ENCODE measurements at places on chromosomes 2 and 18.

- no peak for DNase-seq
These were observed 83.9 kb upstream of the REV1 start for GRCh38 chr2:99573634-99574251.

- no peak for DNase-seq
These were observed 594.6 kb downstream of the ADCYAP1 start for GRCh38 chr18:1499265-1499664.

DNA sequence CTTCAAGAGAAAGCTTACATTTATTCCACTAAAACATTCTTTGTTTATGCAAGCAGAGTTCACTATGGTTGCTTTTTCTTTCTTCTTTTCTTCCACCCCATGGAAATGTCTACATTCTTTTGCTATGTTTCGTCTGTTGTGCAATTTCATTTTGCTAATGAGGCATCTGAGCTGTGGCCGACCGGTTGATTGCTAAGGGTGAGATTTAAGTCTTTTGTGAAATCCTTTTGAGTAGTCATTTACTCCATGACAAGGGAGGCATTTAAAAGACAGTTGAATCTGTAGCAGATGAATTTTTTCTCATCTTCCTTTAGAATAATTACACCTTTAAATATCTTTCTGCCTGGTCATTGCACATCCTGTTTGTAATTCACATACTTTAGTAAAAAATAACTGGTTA lies 324.1 kb upstream of the THUMPD2 start:
- DNase-seq, result no peak

- DNase-seq, result no peak
These were observed 103.4 kb upstream of the CDCA7 start for GRCh38 chr2:173251225-173251624.

- DNase-seq, result no peak
These were observed 76.2 kb downstream of the KIAA2012 start for GRCh38 chr2:202149155-202149762.

- DNase-seq, result no peak
These were observed 92.1 kb downstream of the SMAD7 start for GRCh38 chr18:48858676-48859075.

DNA sequence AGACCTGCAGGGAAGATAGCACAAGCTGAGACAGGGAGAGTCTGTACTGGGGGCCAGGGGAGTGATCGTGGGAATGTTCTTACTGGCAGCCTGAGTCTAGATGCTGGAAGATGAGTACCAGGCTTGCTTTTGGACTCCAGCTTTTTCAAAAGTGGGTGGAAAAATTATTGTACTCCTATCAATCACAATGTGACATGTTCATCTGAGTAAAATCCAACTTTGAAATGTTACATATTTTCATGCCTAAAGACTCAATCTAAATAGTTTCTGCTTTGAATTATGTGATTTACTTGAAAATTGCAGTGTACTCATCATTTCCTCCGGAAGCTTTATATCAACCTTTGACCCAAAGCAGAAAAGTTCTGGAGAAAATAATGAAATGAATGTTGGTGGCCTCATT lies 49.7 kb upstream of the ST3GAL5 start:
- DNase-seq, result no peak

DNA sequence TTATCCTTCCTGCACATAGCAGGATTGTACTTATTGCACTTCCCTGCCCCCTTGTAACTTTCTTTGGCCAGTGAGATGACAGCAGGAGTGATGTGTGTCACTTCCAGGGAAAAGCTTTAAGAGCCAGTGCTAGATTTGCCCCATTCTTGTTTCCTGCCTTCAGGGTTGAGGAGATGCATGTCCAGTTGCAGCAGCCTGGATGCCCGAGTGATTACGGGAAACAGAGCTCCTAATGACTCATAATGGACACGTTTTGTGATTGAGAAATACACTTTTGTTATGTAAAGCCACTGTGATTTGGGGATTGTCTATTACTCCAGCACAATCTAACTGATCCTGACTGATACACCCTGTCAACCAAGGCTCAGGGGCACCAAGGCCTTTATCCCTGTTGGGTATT lies 5.0 kb upstream of the TET3 start:
- DNase-seq, result no peak

- DNase-seq, result no peak
These were observed 1.4 kb downstream of the SP110 start for GRCh38 chr2:230218421-230218820.

- no peak for DNase-seq
These were observed 8.8 kb downstream of the COL4A4 start for GRCh38 chr2:227154986-227155774.

DNA sequence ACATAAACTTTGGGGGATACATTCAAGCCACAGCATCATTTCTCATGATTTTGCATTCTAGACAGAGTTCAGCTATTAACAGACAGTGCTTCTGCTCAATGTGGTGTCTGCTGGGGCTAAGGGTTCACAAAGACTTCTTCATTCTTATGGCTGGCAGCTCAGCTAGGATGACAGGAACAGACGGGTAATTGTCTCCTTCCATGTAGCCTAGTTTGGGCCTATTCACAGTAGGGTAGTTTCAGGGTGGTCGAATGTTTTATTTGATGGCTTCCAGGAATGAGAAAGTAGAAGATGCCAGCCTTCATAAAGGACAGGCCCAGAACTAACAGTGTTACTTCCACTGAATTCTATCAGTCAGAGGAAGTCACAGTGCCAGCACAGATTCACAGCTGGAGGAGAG lies 26.0 kb upstream of the BCL2L11 start:
- no peak for DNase-seq

DNA sequence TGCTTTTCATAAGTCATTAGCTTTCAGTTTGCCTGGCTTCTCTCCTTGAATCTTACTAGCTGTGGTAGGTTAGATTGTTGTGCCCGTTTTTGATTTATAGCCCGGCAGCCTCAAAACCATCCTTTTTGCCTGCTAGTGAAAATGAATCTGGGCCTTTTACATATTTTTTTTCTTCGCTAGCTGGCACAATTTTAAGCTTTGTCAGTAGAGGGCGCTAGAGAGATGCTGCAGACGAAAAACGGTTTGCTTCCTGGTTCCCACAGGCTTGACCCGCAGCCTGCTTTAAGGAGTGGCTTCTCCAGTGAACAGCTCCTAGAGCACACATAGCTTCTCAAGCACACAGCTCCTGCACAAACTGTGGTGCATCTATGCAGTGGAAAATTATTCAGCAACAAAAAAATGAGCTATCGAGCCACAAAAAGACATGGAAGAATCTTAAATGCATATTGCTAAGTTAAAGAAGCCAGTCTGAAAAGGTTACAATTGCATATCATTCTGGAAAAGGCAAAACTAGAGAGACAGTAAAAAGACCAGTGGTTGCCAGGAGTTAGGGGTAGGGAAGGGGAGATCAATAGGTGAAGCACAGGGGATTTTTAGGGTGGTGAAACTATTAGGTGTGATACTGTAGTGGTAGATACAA lies 47.9 kb downstream of the E2F6 start:
- no peak for DNase-seq

GRCh38 chr2:66525606-66526005 lies 90.7 kb downstream of the MEIS1 start:
- no peak for DNase-seq

GRCh38 chr18:27372386-27372785 lies 187.3 kb upstream of the CHST9 start:
- no peak for DNase-seq

GRCh38 chr18:55455938-55456337 lies 132.1 kb downstream of the TCF4 start:
- no peak for DNase-seq

DNA sequence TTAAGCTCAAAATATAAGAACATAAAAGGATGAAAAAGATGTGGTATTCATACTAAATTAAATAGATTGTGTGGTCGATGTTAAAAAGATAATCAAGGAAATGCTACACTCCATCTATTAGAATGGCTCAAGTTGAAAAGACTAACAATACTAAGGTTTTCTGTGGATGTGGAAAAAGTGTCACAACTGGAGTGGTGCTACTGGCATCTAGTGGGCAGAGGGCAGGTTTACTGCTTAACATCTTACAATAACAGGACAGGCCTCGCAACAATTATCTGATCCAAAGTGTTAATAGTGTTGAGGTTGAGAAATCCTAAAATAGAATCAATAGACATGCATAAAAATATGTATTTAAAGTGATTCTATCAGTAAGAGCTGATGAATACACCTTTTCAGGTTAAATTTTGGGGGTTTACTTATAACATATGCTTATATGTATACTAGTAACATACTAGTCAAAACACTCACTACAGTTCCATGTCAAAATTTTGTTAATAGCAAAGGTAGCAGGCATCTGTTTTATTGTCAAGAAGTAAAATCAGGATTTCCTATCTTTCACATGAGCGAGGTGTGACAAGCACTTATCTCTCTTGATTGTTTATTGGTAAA lies 91.5 kb upstream of the TMEFF2 start:
- DNase-seq, result no peak

DNA sequence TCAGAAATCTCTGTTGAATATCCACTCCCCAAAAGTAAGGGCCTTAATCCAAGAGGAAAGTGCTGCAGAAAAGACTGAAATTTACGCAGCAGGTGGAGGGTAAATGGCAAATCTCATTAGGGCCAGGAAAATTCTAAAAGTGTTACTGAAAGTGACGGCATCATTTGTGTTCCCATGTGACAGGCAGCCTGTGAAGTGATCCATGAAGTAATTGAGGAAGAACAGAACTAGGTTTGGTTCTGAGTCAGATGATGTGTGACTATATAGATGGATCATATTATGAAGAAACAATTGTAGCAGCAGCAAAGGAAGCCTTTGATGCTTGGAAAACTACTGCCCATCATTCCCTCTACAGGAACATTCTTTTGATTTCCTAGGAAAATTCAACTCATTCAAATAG lies 401.2 kb downstream of the TGIF1 start:
- no peak for DNase-seq

DNA sequence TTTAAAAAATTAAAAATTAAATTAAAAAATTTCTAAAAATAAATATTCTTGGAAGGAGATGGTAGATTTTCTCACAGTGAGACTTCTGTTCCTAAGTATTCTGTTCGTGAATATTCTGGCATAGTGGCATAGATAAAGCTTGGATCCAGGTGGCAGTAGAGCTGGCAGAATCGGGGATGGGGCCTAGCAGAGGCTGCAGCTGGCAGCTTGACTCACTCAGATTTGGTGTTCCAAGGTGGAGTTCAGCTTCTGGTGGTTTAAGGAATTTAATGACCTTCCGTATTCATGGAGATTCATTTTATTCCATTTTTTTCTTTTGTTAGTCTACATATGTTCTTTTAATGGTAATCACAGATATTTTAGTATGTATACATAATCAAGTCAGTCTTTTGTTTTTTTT lies 19.9 kb downstream of the ARMC9 start:
- DNase-seq, result no peak

- DNase-seq, result peak; percentile 31
These were observed 150.0 kb upstream of the ALKAL2 start for GRCh38 chr2:437756-438393.

- no peak for DNase-seq
These were observed 23.9 kb upstream of the GNAL start for GRCh38 chr18:11665146-11665545.

- DNase-seq, result no peak
These were observed 15.2 kb downstream of the SRBD1 start for GRCh38 chr2:45595721-45596435.

DNA sequence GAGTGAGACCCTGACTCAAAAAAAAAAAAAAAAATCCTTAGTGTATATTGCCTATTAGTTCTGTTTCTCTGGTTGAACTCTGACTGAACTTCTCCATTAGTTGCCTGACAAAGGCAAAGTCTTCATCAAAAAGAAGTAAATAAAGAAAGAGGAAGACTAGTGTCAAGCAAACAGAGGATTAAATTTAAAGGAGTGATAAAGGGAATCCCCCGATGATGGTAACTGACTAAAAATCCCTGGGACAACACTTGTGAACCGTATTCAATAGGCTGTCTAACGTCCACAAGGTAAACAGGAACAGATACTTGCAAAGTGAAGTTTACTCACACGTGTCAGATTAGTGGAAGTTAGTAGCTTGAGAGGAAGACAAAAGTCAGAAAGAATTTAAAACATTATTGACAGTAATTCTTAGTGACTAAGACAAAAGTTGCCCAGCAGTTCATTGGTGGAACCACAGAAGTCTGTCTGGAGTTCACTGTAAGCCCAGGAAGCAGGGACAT lies 26.2 kb upstream of the SPOPL start:
- no peak for DNase-seq

- no peak for DNase-seq
These were observed 3.2 kb downstream of the NOTO start for GRCh38 chr2:73205611-73206010.

DNA sequence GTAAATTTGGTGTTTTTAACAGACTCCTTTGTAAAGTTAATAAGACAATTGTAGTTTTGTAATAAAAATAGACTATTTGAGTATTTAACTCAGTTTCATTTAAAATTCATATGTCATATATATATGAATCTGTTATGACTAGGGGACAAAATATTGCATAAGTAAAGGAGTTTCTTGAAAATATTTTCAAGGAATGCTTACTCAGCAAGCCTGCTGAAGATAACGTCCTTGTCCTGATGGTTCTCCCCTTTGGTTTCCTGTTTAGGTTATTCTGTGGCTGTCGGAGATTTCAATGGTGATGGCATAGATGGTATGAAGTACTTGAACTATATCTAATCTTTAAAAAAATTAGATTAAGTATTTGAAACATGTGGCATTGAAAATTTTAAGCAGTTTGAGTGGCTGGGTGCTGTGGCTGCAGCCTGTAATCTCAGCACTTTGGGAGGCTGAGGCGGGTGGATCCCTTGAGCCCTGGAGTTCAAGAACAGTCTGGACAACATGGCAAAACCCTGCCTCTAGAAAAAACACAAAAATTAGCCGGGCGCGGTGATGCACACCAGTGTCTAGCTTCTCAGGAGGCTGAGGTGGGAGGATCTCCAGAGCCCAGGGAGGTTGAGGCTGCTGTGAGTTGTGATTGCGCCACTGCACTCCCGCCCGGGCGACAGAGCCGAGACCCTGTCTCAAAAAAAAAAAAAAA lies 47.1 kb downstream of the ITGAV start:
- DNase-seq, result no peak

- no peak for DNase-seq
These were observed 73.8 kb upstream of the HAAO start for GRCh38 chr2:42865884-42866881.

DNA sequence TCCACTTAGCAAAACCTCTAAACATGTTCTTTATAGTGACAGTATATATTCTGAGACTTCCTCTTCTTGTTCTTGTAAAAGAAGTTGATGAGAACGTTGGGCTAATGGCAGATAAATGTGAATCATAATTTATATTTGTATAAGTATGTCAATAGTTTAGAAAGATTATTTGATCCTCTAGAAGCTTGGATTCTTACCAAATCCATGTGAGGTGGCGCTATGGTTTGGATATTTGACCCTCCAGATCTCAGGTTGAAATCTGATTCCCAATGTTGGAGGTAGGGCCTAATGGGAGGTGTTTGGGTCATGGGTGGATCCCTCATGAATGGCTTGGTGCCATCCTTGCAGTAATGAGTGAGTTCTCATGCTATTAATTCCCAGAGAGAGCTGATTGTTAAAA lies 29.8 kb upstream of the SCN1A start:
- DNase-seq, result no peak

GRCh38 chr2:98909317-98910211 lies 26.5 kb downstream of the CRACDL start:
- DNase-seq, result no peak

Measured in stimulated activated CD8-positive, alpha-beta memory T cell treated with anti-CD3 and anti-CD28 coated beads, Interleukin-2, amount 100 ng/mL, for 48 hours (primary cell).